ENCODE measurements at places on chromosomes 3 and 15.

DNA sequence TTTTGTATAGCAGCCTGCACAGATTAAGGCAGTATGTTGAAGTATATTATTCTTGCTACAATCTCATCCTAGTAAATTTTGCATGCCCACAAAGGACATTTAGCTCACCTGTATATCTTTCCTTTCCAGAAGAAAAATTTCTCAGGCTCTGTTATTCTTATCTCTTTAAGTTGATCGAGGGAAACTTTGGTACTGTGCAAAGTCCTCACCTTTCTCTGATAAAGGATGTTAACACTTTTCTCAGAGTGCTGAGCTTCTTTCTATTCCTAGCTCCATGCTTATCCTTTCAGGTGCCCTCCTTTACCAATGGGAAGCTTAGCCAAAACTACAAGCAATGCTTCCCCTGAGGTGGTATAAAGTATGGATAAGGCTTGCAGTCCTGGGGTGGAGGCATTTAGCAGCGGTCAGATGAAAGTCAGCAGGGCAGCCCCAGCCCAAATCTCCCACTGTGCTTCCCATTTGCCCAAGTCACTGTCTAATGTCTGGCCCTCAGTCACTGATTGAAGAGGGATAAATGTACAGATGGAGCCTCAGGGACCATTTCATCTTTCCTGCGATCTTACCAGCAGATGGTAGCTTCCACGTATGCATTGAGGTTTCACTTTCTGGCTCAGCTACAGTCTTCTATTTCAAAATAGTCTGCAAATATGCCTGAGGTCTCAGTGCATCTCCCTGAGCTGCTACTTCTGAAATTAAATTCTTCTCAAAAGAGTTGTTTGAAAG, 127.8 kb upstream of the P2RY1 start:
- DNase-seq = no peak

GRCh38 chr3:127410678-127411077, 122.8 kb upstream of the PRR20G start:
- no peak for DNase-seq

- no peak for DNase-seq
These were observed 107.1 kb upstream of the FHIT start for GRCh38 chr3:61358364-61358763.

DNA sequence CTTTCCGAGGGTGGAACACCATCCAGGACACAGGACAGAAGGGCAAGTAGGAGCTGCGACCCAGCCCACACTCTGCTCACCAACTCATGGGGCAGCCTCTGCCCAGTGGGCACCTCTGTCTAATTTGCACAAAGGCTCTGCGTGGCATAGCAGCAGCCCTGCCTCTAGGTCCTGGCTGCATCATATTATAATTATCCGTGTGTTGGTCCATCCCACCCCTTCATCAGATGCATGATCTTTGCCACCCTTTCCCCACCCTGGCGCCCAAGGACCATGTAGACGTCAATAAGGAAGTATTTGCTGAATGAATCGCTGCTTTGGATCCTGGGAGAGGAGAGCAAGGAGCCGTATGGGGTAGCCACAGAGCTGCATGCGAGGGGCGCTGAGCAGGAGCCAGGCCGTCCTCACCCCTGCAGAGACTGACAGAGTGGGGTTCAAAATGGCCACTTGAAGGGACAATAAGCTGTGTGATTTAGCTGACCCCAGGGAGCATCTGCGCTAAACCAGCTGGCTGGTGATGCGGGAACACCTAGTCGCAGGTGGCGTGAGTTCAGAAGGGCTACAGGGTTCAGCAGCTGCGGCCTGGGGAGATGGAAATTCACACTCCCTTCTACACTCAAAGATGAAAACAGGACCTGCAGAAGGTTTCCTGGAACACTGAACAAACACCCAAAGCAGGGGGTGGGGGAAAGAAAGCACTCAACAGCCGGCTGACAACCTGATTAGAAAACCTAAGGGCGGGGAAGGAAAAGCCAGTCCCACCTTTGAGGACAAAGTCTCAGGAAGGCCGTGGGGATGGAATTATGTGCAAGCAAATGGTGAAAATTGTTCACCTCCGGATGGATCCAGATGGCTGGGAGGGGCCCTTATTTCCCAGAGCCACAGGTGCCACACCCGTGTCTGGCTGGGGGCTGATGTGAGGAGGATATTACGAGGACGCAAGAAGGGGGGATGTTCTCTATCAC, 6.4 kb downstream of the MGLL start:
- no peak for DNase-seq

- DNase-seq = peak; percentile 63
These were observed at the start of gene PLXNB1 for GRCh38 chr3:48429960-48430707. Gene PLXNB1, minus strand, starts transcription at chr3:48430086. Its CDS starts 5,475 bp downstream, at chr3:48424611.

Data from mesothelial cell of epicardium (in vitro differentiated cells).